Stimulated activated CD8-positive, alpha-beta memory T cell treated with anti-CD3 and anti-CD28 coated beads, Interleukin-15, amount 100 ng/mL, for 4 hours (primary cell): ENCODE measurements at places on chromosomes 6 and 20.

GRCh38 chr6:39416728-39417127 is 94.2 kb upstream of the KCNK16 start:
- no peak for DNase-seq

GRCh38 chr6:119333707-119334295 is 15.8 kb downstream of the MAN1A1 start:
- DNase-seq: no peak

DNA sequence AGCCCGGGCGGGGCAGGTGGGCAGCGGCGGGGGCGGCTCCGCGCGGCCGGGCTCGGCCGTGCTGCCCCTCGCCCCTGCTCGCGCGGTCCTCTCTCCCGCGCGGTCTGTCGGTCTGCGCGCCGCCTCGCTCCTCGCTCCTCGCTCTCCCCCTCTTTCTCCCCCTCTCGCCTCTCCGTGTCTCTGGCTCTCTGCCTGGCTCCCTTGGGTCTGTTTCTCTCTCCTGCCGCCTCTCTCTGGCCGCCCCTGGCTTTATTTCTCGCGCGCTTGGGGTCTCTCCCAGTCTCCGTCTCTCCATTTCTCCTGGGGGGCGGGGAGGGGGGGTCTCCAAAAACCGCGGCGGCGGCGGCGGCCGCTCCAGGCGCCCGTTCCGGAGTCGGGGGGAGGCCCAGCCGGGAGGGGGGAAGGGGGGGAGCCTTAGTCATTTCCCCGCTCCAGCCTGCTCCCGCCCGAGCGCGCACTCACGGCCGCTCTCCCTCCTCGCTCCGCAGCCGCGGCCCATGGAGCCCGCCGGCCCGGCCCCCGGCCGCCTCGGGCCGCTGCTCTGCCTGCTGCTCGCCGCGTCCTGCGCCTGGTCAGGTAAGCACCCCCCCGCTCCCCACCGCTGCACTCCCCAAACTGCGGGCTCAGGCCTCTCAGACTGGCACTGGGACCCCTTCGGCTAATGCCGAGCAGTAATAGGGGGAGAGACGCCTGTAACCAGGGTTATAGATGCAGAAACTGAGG is at the start of gene SIRPA:
Gene SIRPA (plus strand): TSS at position 457 of the 723 bp plus-strand sequence. CDS start 41 bp downstream, at position 498.
- no peak for DNase-seq

GRCh38 chr20:34066476-34067090 is 45.5 kb downstream of the EIF2S2 start:
- no peak for DNase-seq

DNA sequence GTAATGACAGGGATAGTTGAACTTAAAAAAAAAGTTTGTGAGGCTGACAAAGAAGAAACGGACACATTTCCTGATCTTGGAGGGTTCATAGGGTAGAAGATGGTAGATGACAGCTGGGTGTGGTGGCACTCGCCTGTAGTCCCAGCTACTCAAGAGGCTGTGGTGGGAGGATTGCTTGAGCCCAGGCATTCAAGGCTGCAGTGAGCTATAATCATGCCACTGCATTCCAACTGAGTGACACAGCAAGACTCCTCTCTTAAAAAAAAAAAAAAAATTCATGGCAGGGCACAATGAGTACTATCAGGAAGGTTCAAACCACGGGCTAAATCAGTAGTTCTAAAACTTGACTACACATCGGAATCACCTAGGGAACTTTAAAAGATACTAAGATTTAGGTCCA is 2.0 kb upstream of the MICA start:
- no peak for DNase-seq

DNA sequence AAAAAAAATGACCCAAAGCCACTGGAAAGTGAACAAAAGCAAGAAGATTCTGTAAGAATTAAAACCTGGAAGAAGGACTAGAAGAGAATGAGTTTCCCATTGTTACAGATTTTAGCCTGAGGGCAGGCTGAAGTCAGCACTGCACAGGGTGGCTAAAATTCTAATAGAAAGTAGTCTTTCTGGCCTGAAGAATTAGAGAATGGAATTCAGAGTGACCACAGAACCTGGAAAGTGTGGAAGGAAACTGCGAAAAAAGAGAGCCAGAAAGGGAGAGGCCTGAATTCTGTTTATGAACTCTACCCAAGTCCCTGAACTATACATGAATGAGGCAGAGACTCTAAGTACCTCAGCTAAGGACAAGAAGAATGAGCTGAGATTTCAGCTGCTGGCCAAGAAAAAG is 38.9 kb upstream of the FILIP1 start:
- no peak for DNase-seq

DNA sequence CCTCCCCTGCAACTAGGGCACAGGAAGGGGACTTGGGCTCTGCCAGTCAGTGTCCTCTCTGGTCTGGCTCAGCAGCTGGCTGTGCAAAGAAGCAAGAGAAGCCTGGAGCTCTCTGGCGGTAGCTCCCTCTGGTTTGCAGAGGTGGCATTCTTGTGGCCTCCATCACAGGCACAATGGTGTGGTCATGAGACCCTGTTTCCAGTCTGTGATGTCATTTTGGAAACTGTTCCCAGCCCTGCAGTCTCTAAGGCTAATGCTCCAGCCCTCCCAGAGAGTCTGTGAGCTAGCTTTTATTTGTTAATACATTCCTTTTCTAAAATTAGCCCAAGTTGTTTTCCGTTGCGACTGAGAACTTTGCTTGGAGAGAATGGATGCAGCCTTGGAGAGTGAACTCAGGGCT is 69.5 kb upstream of the FOXQ1 start:
- no peak for DNase-seq

DNA sequence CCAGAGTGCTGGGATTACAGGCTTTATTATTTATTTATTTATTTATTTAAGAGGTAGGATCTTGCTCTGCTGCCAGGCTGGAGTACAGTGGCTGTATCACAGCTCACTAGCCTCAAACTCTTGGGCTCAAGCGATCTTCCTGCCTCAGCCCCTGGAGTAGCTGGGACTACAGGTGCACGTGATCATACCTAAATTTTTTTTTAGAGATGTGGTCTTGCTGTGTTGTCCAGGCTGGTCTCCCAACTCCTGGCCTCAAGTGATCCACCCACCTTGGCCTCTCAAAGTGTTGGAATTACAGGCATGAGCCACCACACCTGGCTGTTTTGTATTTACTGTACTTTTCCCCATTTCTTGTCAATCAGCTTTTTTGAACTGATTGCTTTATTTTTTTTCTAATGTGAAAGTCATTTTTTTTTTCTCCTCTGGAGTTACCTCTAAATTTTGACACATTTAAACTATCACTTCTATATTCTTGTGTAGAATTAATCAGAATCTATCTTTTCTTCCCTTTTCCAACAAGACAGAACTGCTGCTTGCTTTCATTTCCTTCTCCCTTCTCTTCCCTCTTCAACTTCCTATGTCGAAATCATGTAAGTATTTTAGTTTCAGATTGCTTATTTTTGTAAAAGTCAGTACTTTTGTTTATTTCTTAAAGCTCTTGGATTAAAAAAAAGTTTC is 12.0 kb downstream of the PANK2 start:
- no peak for DNase-seq

GRCh38 chr6:151376440-151376839 is 14.9 kb downstream of the ZBTB2 start:
- no peak for DNase-seq

GRCh38 chr20:684676-685319 is 9.2 kb upstream of the SCRT2 start:
- DNase-seq: no peak

DNA sequence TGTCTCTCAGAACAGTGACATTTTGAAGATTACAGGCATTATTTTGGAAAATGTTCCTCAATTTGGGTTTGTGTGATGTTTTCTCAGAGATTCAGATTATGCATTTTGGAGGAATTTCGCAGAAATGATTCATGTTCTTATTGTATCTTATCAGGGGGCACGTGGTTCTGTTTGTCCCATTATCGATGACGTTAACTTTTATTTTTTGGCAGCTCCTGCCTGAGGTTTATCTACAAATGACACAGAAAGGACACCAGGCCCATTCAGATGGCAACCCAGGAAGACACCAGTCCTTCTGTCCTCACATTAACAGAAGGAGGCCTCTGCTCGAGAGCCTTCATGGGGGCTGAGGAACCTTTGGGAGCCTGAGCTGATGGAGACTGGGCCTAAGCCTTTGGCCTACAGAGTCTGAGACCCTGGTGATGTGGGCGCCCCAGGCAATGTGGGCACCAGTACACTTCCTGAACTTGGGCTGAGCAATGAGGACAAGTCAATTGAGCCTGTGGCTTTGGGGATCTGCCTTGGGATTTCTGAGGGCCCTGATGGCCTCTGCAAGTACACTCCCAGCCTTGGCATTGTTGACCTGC is 41.2 kb upstream of the EZR start:
- no peak for DNase-seq
